ENCODE measurements at places on chromosomes 3 and 15.

- DNase-seq = peak; percentile 96
Measured at GRCh38 chr3:194738254-194739093, 52.8 kb downstream of the FAM43A start.

DNA sequence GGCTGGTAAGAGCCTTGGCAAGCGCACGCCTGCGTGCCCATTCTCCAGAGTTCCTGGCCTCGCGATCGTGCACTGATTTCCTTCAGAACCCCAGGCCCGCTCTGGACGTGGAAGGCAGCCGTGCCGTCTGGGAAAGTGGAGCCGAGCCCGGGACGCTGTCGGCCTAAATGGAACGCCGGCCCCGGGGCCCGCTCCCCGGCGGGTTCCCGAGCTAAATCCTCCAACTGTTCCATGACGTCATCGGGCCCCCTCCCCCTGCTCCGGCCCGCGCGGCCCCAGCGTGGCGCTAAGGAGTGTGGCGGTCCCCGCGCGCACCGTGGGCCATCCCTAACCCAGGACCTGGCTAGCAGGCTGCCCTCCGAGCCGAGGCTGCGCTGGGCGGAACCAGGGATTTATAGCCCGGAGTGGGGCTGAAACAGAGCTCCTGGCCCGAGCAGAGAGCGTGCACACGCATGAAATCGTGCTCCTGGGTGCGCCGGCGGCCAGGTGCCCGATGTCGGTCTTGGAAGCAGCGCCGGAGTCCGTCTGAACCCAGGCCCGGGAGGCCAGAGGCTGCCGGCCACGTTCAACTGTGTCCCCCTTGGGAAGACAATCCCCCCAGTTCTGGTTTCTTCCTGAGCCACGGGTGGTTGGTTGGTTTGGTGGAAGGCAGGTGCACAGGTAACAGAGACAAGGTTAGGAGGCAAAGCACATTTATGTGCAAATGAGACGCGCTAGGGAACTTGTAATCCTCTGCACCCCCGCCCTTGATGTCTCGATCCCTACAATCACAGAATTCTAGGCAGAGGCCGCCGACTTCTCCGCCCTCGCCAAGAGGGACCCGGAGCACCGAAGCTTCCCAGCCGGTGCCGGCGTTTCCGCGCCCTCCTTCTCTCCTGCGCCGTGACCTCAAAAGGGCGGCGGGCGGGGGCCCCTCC, 84.9 kb upstream of the ETV5 start:
- peak; percentile 26 for DNase-seq

- peak; percentile 63 for DNase-seq
Measured at GRCh38 chr15:62850318-62850717, 192.2 kb upstream of the TPM1 start.

- peak; percentile 11 for DNase-seq
Measured at GRCh38 chr3:130276203-130276803, 69.2 kb upstream of the COL6A5 start.

DNA sequence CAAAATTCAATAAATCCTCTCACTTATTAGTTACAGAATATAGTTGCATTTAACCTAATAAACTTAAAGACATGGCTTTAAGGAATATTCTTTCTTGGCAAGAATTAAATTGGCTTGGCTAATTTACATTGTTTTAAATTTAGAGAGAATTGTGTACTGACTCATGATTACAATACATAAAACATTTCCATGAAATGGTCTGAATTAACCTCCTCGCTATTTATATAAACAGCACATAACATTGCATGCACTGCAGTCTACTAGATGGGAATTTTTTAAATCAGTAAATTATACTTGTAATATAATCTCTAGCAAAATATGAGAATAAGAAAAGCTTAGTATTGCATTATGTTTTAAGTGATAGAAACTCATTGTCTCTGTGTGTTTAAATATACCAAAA, 268.9 kb downstream of the SHOX2 start:
- no peak for DNase-seq
